Stimulated activated CD8-positive, alpha-beta memory T cell treated with anti-CD3 and anti-CD28 coated beads, Interleukin-15, amount 100 ng/mL, for 24 hours (primary cell): ENCODE measurements at places on chromosomes 4 and X.

DNA sequence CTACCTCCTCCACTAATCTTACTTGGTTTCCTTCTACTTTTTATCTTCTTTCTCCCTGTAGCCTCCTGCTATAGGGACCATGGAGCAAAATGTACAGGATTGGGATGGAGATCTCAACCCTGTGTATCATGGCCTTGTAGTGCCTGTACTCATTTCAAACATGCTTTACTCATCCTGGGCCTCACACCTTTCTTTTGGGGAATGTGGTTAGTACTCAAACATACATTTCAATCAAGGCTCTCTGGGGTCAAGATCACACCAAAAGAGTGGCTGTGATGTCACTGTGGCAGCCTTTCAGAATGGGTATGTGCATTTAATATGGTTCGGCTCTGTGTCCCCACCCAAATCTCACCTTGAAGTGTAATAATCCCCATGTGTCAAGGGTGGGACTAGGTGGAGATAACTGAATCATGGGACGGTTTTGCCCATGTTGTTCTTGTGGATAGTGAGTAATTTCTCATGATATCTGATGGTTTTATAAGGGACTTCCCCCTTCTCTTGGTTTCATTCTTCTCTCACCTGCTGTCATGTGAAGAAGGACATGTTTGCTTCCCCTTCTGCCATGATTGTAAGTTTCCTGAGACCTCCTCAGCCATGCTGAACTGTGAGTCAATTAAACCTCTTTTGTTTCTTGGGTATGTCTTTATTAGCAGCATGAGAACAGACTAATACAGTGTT, 205.1 kb downstream of the RASL11B start:
- DNase-seq = no peak

GRCh38 chr4:100981447-100982204, 365.7 kb downstream of the PPP3CA start:
- DNase-seq = no peak

GRCh38 chr4:174503079-174503715, 19.1 kb downstream of the HPGD start:
- DNase-seq = no peak

DNA sequence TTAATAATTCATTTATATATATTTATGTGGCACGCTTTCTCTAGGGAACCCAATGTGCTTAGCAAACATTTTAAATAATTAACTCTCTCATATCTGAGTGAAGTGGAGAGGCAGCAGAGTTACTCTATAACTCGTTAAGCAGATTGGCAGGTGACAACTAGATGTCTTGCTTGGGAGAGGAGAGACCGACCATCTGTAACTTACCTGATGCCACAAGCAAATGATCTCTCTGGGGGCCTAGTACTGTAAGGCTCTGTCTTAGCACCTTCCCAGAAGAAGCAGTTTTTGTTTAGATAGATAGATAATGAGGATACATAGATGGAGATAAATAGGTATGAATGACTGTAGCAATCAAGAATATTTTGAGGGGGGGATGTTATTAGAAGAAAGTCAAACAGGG, 11.9 kb upstream of the SEL1L3 start:
- no peak for DNase-seq

- no peak for DNase-seq
Observed at GRCh38 chr4:62771983-62772557, 1571.9 kb downstream of the ADGRL3 start.

DNA sequence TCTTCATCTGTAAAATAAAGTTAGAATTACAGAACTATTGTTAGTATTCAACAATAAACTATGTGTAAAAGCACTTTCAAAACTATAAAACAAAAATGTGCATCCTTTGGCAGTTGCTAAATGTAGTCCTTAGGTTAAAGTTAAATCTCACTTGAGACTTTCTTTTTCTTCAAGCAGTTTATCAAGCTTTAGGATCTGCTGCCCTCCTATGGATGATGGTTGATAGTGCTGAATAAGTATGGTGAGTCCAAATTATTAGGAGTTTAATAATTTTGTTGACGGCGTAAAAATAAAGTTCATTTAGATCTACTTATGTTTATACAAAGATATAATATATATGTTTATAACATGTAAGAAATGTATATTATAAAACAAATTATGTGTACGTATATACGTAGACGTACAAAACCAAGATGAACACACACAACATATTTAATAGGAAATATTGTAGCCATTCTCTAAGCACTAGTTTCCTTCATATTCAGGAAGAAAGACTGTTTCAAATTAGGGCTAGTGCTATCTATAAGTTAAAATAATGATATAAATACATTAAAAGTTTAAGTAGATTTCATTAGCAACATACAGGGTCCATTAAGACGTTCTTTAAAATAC, 22.3 kb downstream of the UGT2A2 start:
- no peak for DNase-seq

DNA sequence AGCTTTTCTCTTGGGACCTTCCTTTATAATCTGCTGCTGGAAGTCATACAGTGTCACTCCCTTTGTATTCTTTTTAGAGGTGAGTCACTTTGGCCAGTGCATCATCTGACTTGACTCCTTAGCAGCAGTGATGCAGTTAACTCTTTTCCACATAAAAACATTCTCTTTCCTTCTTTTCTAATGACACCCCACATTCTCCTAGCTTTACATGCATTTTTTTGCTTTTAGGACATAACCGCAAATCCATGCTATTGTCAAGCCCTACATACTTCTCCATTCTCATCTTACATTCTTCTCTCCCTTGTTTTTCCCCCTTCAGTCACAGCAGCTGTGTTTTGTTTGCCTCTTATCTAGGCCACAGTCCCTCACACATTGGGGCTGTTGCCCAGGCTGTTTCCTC, 55.1 kb downstream of the ZNF330 start:
- DNase-seq = no peak

DNA sequence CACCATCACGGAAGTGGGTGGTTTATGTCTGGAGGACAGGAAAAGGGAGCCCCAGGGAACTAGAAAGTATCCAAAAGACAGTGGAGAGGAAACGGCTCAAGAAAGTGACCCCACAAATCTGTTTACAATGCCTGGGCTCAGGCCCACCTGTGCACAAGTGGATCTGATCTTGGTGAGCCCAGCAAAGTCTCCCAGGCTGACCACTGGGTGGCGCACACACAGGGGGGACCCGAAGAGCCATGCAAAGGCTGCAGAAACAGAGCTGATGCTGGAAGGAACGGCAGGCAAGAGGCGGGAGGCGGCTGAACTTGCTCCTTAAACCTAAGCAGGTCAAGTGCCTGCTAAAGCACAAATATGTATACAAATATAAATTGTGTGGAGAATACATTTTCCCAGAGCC, 9.6 kb downstream of the HAUS7 start:
- no peak for DNase-seq

- no peak for DNase-seq
Observed at GRCh38 chr4:95546866-95547714, 1.7 kb downstream of the UNC5C start.

DNA sequence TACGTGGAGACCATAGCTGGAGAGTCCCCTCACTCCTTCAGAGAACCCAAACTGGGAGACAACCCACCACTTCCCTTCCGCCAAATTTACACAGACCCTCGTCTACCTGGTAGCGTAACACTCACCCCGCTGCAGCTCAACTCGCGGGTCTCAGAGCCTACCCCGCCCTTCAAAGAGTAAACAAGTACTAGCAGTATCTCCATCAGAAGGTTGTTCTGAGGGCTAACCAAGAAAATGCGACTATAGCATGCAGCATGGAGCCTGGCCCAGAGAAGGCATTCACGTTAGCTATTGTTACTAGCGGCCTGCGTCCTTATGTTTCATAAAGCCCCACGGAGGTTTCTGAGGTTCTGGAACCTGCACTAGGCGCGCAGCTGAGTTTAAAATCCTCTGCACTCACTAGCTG, 531 bp upstream of the MANBA start:
- no peak for DNase-seq

GRCh38 chrX:698206-698605, 67.6 kb downstream of the SHOX start:
- no peak for DNase-seq
